Smooth muscle cell of the pulmonary artery (primary cell): ENCODE measurements at places on chromosomes 13 and 19. TPM values are rescaled to one million over a fixed set of nuclear protein-coding genes. Genes with fewer than 3 reads are reported as not detected.

CYP2F1 gene
- not detected in 2 replicates for total RNA-seq

KASH5 gene
- not detected in 2 replicates for total RNA-seq

SMIM44 gene
- not detected in 2 replicates for total RNA-seq

TMIGD2 gene
- total RNA-seq, result not detected in 2 replicates

MYH14 gene
- 0.03 and 0.13 TPM in 2 replicates for total RNA-seq

PLIN5 gene
- not detected in 2 replicates for total RNA-seq

KLK11 gene
- total RNA-seq, result not detected in 2 replicates

CBARP gene
- total RNA-seq, result 2.3 and 7.7 TPM in 2 replicates

S1PR5 gene
- 1.7 and 4.8 TPM in 2 replicates for total RNA-seq

PEG3 gene
- 3.5 and 4.6 TPM in 2 replicates for total RNA-seq

TNFSF13B gene
- total RNA-seq, result 4.3 and 8.2 TPM in 2 replicates

KLF1 gene
- total RNA-seq, result not detected in 2 replicates

KCNRG gene
- 5.1 TPM in 2 replicates for total RNA-seq

HCN2 gene
- 2.4 and 4.6 TPM in 2 replicates for total RNA-seq

ZNF546 gene
- total RNA-seq, result 6.2 and 8.4 TPM in 2 replicates

ZNF444 gene
- 18.3 and 19.0 TPM in 2 replicates for total RNA-seq

HS6ST3 gene
- total RNA-seq, result 0.20 and 1.4 TPM in 2 replicates

CLIP3 gene
- total RNA-seq, result 31.5 and 42.9 TPM in 2 replicates

ZNF134 gene
- 20.7 and 21.9 TPM in 2 replicates for total RNA-seq

KLK15 gene
- not detected in 2 replicates for total RNA-seq

EML2 gene
- 64.1 and 80.8 TPM in 2 replicates for total RNA-seq

KANK3 gene
- total RNA-seq, result 0.17 and 0.26 TPM in 2 replicates

ZNF154 gene
- 7.0 and 8.1 TPM in 2 replicates for total RNA-seq

ZNF578 gene
- total RNA-seq, result 4.6 and 5.5 TPM in 2 replicates

NKPD1 gene
- total RNA-seq, result 0.07 and 0.26 TPM in 2 replicates

USF2 gene
- 80.5 and 94.7 TPM in 2 replicates for total RNA-seq

NOTCH3 gene
- total RNA-seq, result 243 and 493 TPM in 2 replicates

KLK10 gene
- not detected in 2 replicates for total RNA-seq

ZNF787 gene
- total RNA-seq, result 26.9 and 38.1 TPM in 2 replicates

ZNF577 gene
- 7.6 and 8.3 TPM in 2 replicates for total RNA-seq

PRR19 gene
- total RNA-seq, result 0.20 and 0.23 TPM in 2 replicates

RAB3D gene
- total RNA-seq, result 10.8 and 26.4 TPM in 2 replicates

ADPRHL1 gene
- 0.85 and 1.1 TPM in 2 replicates for total RNA-seq
